Large intestine (tissue), 12 donors: ENCODE measurements at places on chromosomes 2 and 18.

DNA sequence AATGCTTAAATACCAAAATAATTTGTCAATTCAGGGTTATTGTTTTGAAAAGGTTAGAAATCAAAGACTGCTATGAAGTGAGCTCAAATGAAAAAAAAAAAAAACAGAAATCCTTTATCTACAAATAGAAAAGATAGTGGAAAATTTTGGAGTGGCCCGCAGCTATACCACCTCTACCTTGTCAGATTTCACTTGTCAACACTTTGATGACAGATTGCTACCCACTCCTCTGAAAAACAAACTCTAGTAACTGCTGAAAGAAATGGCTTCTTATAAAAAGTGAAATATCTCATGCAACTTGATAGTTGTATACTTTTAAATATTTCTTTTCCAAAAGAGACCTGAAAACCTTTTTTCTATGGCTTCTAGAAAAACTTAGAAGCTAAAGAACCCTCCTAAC lies 84.5 kb downstream of the WDPCP start:
- H3K4me3 ChIP-seq, result no peak overlapping the region
- H3K27ac ChIP-seq, result no peak overlapping the region
- H3K27me3 ChIP-seq, result no peaks in the 10 kb centered on the region
- H3K36me3 ChIP-seq, result no peaks in the 10 kb centered on the region
- DNase-seq, result no peak

DNA sequence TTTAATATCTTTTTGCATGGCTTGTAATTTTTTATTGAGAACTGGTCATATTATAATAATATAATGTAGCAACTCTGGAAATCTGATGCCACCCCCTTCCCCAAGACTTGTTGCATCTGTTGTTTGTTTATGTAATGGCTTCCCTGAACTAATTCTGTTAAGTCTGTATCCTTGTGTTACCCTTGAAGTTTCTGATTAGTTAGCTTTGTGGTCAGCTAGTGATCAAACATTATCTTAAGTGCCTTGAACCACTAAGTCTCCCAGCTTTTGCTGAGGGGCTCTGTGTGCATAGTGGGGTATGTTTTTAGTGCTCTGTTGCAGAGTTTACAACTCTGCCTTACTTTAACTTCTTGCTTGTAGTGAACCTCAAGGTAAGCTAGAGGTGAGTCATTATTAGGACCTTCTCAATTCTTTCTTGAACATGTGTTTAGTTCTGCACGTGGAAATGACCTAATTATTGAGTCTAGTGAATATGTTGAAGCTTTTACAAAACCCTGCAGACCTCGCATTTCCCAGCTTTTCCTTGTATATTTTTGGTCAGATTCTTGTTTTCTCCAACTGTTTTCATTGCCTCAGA lies 24.8 kb downstream of the SMCHD1 start:
- H3K4me1 ChIP-seq, result no peaks in the 10 kb centered on the region
- no peak for DNase-seq
- peaks cover 30% of the 10 kb centered on the region for H3K36me3 ChIP-seq
- H3K27ac ChIP-seq, result no peak overlapping the region
- no peak overlapping the region for H3K4me3 ChIP-seq

DNA sequence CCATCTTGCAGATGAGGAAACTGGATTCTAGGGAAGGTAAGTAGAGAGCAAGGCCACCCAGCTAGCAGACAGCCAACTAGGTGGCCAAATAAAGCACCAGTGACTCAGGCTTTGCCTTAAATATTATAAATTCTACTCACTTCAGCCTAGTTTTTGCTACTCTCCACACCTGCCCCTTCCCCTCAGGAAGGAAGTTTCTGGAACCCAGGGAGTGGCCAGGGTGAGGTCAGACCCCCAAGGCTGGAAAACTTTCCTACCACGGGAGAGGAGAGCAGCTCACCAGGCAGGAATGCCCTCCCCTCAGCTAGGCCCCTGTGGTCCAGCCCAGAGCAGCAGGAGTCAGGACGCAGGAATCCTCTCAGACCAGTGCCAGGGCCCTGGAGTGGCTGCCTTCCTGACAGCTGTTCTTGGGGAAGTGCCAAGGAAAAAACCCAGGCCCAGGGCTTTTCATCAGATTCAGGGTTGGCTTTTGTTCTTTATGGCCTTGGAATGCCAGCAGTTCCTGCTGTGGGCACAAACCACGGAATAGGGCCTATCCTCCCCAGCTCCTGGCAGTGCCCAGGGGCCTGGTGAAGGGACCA lies 5.1 kb upstream of the PAX8 start:
- peaks cover 47% of the 10 kb centered on the region for H3K4me1 ChIP-seq
- peaks cover 11% of the 10 kb centered on the region for H3K27me3 ChIP-seq
- peak; percentile 74 for DNase-seq
- H3K36me3 ChIP-seq, result no peaks in the 10 kb centered on the region

DNA sequence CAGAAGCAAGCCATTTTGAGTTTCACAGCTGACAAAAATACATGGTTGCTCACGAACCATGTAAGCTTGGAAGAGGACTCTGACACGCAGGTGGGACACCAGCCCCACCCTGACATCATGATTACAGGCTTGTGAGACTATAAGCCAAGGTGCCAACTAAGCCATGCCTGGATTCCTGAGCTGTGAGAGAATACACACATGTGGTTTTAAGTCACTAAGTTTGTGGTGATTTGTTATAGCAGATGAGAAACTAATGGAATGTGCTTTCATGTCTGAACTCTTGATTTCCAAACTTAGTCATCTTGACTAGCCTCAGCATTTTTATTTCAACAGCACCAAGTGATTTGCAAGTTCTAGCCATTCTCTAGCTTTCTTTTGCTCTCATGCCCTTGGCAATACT lies 676.1 kb upstream of the CELF4 start:
- no peak overlapping the region for H3K27ac ChIP-seq
- no peaks in the 10 kb centered on the region for H3K27me3 ChIP-seq
- H3K36me3 ChIP-seq, result no peaks in the 10 kb centered on the region
- no peak overlapping the region for H3K4me3 ChIP-seq
- DNase-seq, result no peak

- H3K27ac ChIP-seq, result no peak overlapping the region
- H3K4me1 ChIP-seq, result no peaks in the 10 kb centered on the region
- DNase-seq, result no peak
- H3K36me3 ChIP-seq, result no peaks in the 10 kb centered on the region
These were observed 4.6 kb downstream of the SNED1 start for GRCh38 chr2:241003047-241003360.

DNA sequence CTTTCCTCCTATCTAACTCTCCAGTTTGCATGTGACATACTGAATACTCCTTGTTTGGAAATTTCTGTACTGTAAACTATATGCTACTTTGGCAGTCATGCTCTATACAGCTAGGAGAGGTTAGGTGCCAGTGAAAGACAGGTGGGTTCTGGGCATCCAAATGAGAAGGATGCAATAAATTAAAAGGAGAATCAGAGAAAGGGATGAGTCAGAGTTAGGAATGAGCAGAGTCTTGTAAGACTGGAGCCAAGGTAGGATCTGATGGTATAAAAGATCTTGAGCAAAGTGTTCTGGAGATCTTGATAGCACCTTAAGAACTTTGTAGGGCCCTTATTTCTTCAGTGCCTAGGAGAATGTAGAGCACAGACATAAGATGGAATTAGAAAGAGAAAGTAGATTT lies 58.7 kb upstream of the STAM2 start:
- H3K4me1 ChIP-seq, result no peaks in the 10 kb centered on the region
- H3K36me3 ChIP-seq, result no peaks in the 10 kb centered on the region
- no peaks in the 10 kb centered on the region for H3K27me3 ChIP-seq
- H3K4me3 ChIP-seq, result no peak overlapping the region
- no peak for DNase-seq
- no peak overlapping the region for H3K27ac ChIP-seq

- H3K27me3 ChIP-seq, result no peaks in the 10 kb centered on the region
- no peak for DNase-seq
- H3K4me3 ChIP-seq, result no peak overlapping the region
- peaks cover 31% of the 10 kb centered on the region for H3K4me1 ChIP-seq
- peak overlapping the region; percentile 81 for H3K27ac ChIP-seq
These were observed 34.5 kb upstream of the TMEM87B start for GRCh38 chr2:112020561-112020960.

DNA sequence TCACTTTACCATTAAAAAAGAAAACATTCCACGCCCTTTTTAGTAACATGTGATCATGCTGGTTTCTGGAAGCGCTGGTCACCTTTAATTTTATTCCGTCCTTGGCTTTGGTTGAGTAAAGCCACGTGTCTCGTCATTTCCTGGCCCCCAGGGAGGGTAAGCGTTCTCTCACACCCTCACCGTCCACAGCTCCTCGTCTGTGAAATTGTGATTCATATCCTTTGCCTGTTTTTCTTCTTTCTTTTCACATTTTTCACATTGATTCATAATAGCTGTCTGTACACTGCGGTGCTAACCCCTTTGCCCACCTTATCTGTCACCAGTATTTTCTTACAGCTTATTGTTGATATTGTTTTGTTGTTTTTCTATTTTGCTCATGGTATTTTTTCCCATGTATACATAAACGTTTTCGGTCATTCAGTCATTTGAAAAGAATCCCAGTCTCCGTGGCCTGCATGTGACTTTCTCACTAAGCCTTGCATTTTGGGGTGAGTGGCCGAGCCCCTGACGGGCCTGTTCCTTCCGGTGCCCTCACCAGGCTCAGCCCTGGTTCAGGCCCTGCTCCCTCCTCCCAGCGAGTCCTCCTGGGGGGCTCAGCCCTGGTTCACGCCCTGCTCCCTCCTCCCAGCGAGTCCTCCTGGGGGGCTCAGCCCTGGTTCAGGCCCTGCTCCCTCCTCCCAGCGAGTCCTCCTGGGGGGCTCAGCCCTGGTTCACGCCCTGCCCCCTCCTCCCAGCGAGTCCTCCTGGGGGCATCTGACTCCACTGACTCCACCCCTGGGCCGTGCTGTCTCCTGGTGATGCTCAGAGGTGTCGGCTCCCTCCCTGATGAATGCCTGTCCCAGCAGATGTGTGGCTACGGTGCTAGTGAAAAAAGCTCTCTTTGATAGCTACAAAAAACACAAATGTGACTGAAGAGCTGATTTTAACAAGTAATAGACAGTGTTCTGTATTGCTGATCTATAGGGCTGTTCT lies 249.7 kb upstream of the PXDN start:
- H3K4me3 ChIP-seq, result no peak overlapping the region
- H3K4me1 ChIP-seq, result no peaks in the 10 kb centered on the region
- DNase-seq, result no peak
- H3K27me3 ChIP-seq, result no peaks in the 10 kb centered on the region

GRCh38 chr18:26993568-26993967 lies 128.1 kb upstream of the AQP4 start:
- DNase-seq, result no peak
- no peaks in the 10 kb centered on the region for H3K27me3 ChIP-seq
- H3K27ac ChIP-seq, result no peak overlapping the region

GRCh38 chr2:200350850-200351285 lies 44.4 kb downstream of the SPATS2L start:
- no peak overlapping the region for H3K27ac ChIP-seq
- no peaks in the 10 kb centered on the region for H3K36me3 ChIP-seq
- H3K4me3 ChIP-seq, result no peak overlapping the region
- H3K4me1 ChIP-seq, result peaks cover 18% of the 10 kb centered on the region

DNA sequence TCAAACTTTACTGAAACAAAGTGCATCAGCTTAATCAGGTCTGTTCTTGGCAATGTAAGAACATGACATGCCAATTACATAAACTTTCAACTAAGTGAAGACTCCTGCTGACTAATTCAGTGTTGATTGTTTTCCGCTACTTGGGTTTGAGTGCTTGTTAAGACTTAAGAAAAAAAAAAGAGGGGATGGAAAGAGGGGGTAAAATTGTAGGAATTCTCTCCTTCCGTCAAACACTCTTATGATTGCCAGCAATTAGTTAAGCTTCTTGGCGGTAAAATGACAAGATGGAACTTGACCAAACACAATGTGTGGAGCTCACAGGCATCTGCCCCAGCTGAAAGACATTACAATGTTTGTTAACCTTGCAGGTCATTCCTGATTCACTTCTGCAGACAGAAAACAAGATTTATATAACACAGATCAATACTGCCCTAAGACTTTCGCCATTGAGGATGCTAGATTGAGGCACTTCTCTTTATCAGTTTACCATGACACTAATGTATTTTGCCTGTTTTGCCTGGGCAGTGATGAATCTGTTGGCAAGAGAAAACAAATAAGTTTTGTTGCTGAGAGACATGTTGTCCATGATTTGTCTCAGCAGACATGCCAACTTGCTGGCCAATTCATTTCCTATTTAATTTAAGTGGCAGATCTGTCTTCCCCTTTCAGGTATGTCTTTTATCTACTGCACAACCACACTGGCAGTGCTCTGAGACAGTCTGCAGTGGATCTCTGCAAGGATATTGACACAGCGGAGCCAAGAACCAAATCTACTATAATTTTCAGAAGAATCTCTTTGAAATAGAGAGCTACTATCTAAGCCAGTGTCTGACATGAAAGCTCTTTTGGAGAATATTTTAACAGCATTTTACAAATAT lies 410.0 kb upstream of the KCNH7 start:
- H3K36me3 ChIP-seq, result no peaks in the 10 kb centered on the region
- H3K27ac ChIP-seq, result no peak overlapping the region
- H3K4me1 ChIP-seq, result no peaks in the 10 kb centered on the region
- H3K4me3 ChIP-seq, result no peak overlapping the region

GRCh38 chr18:8298186-8298585 lies 311.1 kb upstream of the RAB12 start:
- H3K27ac ChIP-seq, result no peak overlapping the region
- H3K27me3 ChIP-seq, result no peaks in the 10 kb centered on the region
- peaks cover 2% of the 10 kb centered on the region for H3K36me3 ChIP-seq
- H3K4me1 ChIP-seq, result no peaks in the 10 kb centered on the region
- H3K4me3 ChIP-seq, result no peak overlapping the region
- DNase-seq, result no peak

- H3K4me3 ChIP-seq, result no peak overlapping the region
- no peak overlapping the region for H3K27ac ChIP-seq
- peaks cover 6% of the 10 kb centered on the region for H3K27me3 ChIP-seq
- no peak for DNase-seq
These were observed 44.1 kb downstream of the TMEM163 start for GRCh38 chr2:134674687-134675086.

- no peak overlapping the region for H3K27ac ChIP-seq
- no peaks in the 10 kb centered on the region for H3K36me3 ChIP-seq
- no peak overlapping the region for H3K4me3 ChIP-seq
- H3K4me1 ChIP-seq, result no peaks in the 10 kb centered on the region
These were observed 21.6 kb upstream of the SPATA3 start for GRCh38 chr2:230974096-230974913.

GRCh38 chr2:141496810-141497209 lies 634.0 kb downstream of the LRP1B start:
- no peaks in the 10 kb centered on the region for H3K4me1 ChIP-seq
- H3K36me3 ChIP-seq, result no peaks in the 10 kb centered on the region
- no peak overlapping the region for H3K4me3 ChIP-seq
- H3K27ac ChIP-seq, result no peak overlapping the region
- no peaks in the 10 kb centered on the region for H3K27me3 ChIP-seq

GRCh38 chr2:156005531-156005930 lies 327.0 kb downstream of the NR4A2 start:
- H3K4me1 ChIP-seq, result no peaks in the 10 kb centered on the region
- no peak overlapping the region for H3K4me3 ChIP-seq
- no peaks in the 10 kb centered on the region for H3K36me3 ChIP-seq
- no peak for DNase-seq
- no peaks in the 10 kb centered on the region for H3K27me3 ChIP-seq

- no peak overlapping the region for H3K4me3 ChIP-seq
- H3K27me3 ChIP-seq, result no peaks in the 10 kb centered on the region
- no peak for DNase-seq
- H3K27ac ChIP-seq, result no peak overlapping the region
- H3K36me3 ChIP-seq, result no peaks in the 10 kb centered on the region
These were observed 37.4 kb downstream of the CHN1 start for GRCh38 chr2:174967691-174968260.

- no peak overlapping the region for H3K4me3 ChIP-seq
- no peak for DNase-seq
- no peak overlapping the region for H3K27ac ChIP-seq
- H3K36me3 ChIP-seq, result no peaks in the 10 kb centered on the region
These were observed 146.6 kb upstream of the CCDC68 start for GRCh38 chr18:55105873-55106272.

GRCh38 chr18:49865401-49865800 lies 52.1 kb upstream of the ACAA2 start:
- H3K4me3 ChIP-seq, result no peak overlapping the region
- DNase-seq, result no peak
- H3K36me3 ChIP-seq, result peaks cover 34% of the 10 kb centered on the region
